ENCODE measurements at places on chromosomes 13 and 19. TPM values are rescaled to one million over a fixed set of nuclear protein-coding genes. Genes with fewer than 3 reads are reported as not detected.

DNA sequence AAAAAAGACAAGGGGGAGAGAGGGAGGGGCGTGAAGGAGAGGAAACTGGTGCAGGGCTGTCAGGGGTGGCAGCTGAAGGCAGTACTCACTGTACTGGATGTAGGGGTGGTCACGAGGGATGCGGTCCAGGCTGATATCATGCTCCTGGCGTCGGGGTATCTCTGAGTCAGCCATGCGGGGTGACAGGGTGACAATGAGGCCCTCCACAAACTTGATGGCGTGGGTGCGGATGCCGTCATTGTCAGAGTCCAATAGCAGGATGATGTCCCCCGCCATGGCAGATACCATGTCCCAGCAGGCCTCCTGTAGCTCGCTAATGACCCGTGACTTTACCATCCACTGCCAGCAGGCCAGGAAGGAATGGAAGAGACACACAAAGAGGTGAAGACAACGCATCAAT lies 15.3 kb downstream of the SYMPK start:
- DNase-seq: no peak

The ICAM5 gene
- total RNA-seq: 0.53 TPM

The LYL1 gene
- total RNA-seq: not detected

DNA sequence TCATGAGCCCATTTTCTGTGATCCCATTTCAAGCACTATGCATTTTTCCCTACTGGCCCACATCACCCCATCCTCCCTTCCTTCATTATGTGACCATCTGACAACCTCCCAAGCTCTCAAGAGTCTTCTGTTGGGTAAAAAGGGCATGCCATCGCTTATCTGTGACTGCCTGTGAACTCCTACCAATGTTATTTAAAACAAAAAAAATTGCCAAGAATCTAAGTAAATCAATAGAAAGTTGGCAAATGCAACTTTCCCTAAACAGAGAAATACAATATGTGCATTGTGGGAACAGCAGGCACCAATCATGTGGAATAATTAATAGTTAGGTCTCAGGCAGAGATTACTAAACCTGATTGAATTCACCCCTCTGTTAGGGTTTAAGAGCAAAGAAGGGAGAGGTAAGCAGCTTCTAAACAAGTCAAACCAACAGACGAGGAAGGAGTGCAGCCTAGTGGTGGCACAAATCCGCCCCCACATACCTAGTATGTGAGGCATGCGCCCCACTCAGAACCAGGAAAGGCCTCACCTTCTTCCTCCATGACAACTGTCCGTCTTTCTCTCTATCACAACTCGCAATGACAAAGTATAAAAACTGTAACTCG lies 29.8 kb downstream of the DZIP1 start:
- no peak for DNase-seq

The NXNL1 gene
- total RNA-seq: not detected

- no peak for DNase-seq
Observed at GRCh38 chr19:52898101-52898500, 666 bp upstream of the ZNF320 start.

The NANOS3 gene
- total RNA-seq: not detected

GRCh38 chr13:38902551-38902950 lies 88.1 kb downstream of the STOML3 start:
- no peak for DNase-seq

GRCh38 chr13:23547000-23547590 lies 23.1 kb upstream of the TNFRSF19 start:
- peak; percentile 1 for DNase-seq

- DNase-seq: peak; percentile 28
Observed at GRCh38 chr19:55220525-55220924, 8.0 kb downstream of the TMEM86B start.

The GPC6 gene
- total RNA-seq: 5.1 TPM

The RFC3 gene
- 58.9 TPM for total RNA-seq

The RNF225 gene
- not detected for total RNA-seq

GRCh38 chr13:104571161-104571892 lies 1505.1 kb upstream of the SLC10A2 start:
- peak; percentile 89 for DNase-seq

DNA sequence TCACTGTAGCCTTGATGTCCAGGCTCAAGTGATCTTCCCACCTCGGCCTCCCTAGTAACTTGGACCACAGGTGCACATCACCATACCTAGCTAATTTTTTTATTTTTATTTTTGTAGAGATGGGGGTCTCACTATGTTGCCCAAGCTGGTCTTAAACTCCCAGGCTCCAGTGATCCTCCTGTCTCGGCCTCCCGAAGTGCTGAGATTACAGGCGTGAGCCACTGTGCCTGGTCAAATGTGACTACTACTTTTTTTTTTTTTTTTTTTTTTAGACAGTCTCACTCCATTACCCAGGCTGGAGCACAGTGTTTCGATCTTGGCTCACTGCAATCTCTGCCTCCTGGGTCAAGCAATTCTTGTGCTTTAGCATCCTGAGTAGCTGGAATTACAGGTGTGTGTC lies 20.6 kb upstream of the COX7A1 start:
- DNase-seq: no peak

DNA sequence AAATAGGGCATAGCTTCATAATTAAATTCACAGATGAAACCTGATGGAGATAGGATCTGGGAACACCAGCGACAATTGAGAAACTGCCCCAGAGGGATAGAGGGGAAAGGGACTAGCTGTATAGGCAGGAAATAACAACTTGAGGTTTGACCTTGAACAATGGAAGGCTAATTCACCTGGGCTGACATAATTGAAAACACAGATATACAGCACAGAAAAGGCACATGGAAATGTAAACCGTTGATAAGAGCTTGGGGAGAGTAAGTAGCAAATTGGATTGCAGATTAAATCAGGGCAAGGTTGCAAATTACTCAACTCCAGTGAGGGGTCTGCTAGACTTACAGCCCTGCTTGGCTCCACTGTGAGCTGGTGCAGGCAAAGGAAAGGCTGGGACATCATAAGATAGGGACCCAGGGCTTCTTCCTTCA lies 246.7 kb downstream of the DLEU7 start:
- DNase-seq: no peak

The DNAJC15 gene
- total RNA-seq: 3.4 TPM

DNA sequence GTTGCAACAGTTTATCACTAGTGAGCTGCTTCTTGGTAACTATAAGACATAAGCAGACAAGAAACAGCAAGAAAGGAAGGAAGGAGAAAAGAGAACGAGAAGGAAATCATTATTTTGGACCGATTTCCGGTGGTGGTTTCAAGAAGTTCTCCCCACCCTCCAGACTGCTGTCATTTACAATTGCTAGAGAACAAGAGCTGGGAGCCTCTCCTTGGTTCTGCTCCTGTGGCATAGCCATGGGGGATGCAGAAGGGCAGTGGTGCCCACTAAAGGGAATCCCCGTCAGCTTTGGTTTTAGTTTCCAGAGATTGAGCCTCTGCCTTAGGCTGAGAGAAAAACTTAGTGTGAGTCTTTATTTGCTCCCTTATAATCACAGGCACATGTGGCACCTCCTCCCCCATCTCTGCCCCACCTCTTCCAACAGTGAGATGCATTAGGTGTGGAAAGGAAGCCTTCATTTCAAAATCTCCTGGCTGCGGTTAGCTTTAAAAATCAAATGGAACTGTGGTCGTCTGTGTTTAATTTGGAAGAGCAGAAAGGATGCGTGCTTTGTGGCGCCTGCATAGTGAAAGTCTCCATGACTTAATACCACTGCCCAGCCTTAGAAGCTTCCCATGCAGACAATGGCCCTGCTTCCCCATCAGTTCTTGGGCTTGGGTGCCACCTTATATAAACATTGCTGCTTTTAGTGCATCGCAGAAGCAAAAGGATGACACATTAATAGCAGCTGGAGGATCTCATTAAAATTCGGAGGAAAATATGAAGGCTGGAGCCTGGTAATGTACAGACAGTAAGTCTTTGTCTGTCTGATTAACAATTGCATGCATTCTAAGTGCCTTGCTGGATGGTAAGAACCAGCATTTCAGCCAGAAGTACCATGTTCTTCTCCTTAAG lies 25.0 kb downstream of the LRCH1 start:
- no peak for DNase-seq

The PRODH2 gene
- not detected for total RNA-seq

The CGB8 gene
- total RNA-seq: 4.7 TPM
